Naive thymus-derived CD4-positive, alpha-beta T cell (primary cell): ENCODE measurements at places on chromosomes 13 and 19. TPM values are rescaled to one million over a fixed set of nuclear protein-coding genes. Genes with fewer than 3 reads are reported as not detected.

Gene NBEA
- total RNA-seq = 4.7 TPM

Gene LGALS7B
- total RNA-seq = not detected

Gene ZNF555
- total RNA-seq = 9.1 TPM

Gene CGB3
- total RNA-seq = not detected

Gene CFD
- total RNA-seq = 2.1 and 3.0 TPM in 2 replicates

Gene OLFM2
- total RNA-seq = 6.3 TPM

Gene SIAH3
- 0.13 and 0.15 TPM in 2 replicates for total RNA-seq

Gene TMEM38A
- 0.57 TPM for total RNA-seq

Gene PTPRS
- total RNA-seq = not detected in 2 replicates

Gene SLC46A3
- 12.0 TPM for total RNA-seq

Gene HRC
- not detected for total RNA-seq

Gene EDNRB
- total RNA-seq = 0.32 TPM

Gene IFNL1
- total RNA-seq = not detected

Gene ALKBH7
- 33.3 and 33.6 TPM in 2 replicates for total RNA-seq

Gene ZNF616
- 18.5 TPM for total RNA-seq

Gene KIRREL2
- not detected for total RNA-seq

Gene SIGLEC14
- 1.1 TPM for total RNA-seq

Gene EMC10
- 95.2 TPM for total RNA-seq

Gene KBTBD6
- 3.9 TPM for total RNA-seq

Gene ATP1A3
- 0.46 and 1.3 TPM in 2 replicates for total RNA-seq

Gene PINLYP
- total RNA-seq = 0.59 TPM

Gene PDE4C
- total RNA-seq = not detected

Gene XAB2
- 45.9 and 49.3 TPM in 2 replicates for total RNA-seq

Gene PLD3
- total RNA-seq = 75.4 TPM

Gene MRI1
- 55.2 TPM for total RNA-seq

Gene S1PR2
- total RNA-seq = 5.2 TPM

Gene CLEC17A
- total RNA-seq = not detected in 2 replicates

Gene COX7A1
- total RNA-seq = not detected

Gene LRP3
- total RNA-seq = not detected

Gene THSD1
- 0.54 TPM for total RNA-seq

Gene FFAR3
- total RNA-seq = 0.72 TPM

Gene C1QTNF9
- total RNA-seq = 0.19 TPM

Gene DNAJC3
- 22.6 TPM for total RNA-seq

Gene ARRDC5
- 26.0 TPM for total RNA-seq

Gene OR4F17
- not detected for total RNA-seq

Gene EFNA2
- not detected for total RNA-seq

Gene ZNF284
- 4.4 TPM for total RNA-seq

Gene TDRD12
- total RNA-seq = 1.5 TPM
